ENCODE measurements at places on chromosomes 4 and X.

GRCh38 chr4:183544109-183544508 lies 39.3 kb downstream of the ING2 start:
- no peak for DNase-seq

- DNase-seq, result no peak
Measured at GRCh38 chr4:70724463-70724862, 2.7 kb downstream of the RUFY3 start.

- DNase-seq, result no peak
Measured at GRCh38 chrX:23784470-23785331, 1.7 kb downstream of the SAT1 start.

GRCh38 chr4:150173982-150174398 lies 95.7 kb downstream of the DCLK2 start:
- DNase-seq, result no peak

- DNase-seq, result no peak
Measured at GRCh38 chr4:1201851-1202525, 29.6 kb upstream of the SPON2 start.

GRCh38 chr4:105184316-105184980 lies 37.8 kb downstream of the TET2 start:
- no peak for DNase-seq

DNA sequence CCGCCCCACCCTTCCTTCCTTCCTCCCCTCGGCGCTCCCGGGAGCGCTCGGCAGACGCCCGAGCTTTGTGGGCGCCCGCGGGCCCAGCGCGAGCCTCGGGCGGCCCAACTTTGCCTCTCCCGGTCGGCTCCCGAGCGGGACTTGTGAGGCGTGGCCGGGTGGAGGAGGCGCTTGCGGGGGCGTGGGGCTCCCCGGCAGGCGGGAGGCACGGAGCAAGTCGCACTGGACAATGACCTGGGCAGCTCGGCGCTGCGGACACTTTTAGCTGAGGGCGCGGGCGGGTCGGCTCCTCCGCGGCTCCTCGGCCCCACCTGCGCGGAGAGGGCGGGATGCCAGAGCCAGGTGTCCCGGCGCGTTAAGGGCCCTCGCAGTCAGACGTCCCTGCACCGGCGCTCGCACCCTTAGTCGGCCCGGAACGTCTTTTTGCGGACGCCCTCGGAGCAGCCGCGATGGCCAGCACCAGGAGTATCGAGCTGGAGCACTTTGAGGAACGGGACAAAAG lies 385 bp downstream of the DCLK2 start:
- no peak for DNase-seq

DNA sequence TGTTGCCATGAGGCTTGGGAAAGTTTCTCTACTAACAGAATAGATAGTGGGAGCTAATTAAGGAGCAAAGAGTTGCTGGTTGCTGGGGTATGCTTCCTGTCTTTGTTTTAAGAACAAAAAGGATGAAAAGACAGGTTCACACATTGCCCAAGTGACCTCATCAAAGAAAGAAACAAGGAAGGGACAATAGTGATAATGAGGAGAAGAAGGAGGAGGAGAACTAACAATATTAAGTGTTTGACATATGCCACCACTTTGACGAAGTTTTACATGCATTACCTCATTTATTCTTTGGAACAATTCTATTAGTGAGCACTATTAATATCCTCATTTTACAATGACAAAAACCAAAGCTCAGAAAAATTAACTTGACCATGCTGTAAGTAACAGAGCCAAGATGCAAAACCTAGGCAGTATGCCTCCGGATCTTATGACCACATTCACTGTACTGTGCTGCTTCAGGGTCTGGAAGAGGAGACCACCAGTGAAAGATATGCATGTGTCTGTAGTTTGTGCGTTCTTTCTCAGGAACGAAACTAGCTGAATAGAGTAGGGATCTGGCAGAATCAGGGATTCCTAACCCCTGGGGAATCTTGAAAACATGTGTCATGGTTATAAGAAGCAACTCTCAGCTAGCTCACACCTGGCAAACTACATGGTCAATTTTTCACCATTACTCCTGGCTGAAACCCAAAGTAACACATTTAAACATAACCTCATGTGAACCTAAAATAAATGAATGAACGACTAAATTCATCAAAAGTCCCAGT lies 83.8 kb downstream of the MOSPD2 start:
- no peak for DNase-seq
